Effector memory CD8-positive, alpha-beta T cell (primary cell): ENCODE measurements at places on chromosomes 2 and 18.

DNA sequence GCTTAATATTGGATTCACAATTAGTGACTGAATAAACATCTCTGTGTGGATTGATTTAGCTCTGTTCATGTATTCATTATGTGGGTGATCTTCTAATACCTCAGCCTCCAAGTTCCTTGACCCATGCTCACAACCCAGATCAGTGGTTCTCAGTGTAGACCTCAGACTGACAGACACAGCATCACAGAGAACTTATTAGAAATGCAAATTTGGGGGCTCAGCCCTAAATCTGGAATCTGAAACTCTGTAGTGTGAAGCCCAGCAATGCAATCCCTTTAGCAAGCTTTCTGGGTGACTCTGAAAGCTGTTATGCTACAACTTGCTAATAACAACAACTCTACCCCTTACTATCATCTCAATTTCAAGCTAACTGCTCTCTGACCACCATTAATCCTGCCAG is 273.1 kb upstream of the FANCL start:
- H3K4me3 ChIP-seq: no peak overlapping the region
- no peak for DNase-seq
- no peaks in the 10 kb centered on the region for H3K27me3 ChIP-seq
- no peaks in the 10 kb centered on the region for H3K4me1 ChIP-seq

- DNase-seq: no peak
- no peak overlapping the region for H3K27ac ChIP-seq
- no peaks in the 10 kb centered on the region for H3K27me3 ChIP-seq
- no peak overlapping the region for H3K4me3 ChIP-seq
Measured at GRCh38 chr2:162424816-162425215, 80.9 kb downstream of the GCA start.

DNA sequence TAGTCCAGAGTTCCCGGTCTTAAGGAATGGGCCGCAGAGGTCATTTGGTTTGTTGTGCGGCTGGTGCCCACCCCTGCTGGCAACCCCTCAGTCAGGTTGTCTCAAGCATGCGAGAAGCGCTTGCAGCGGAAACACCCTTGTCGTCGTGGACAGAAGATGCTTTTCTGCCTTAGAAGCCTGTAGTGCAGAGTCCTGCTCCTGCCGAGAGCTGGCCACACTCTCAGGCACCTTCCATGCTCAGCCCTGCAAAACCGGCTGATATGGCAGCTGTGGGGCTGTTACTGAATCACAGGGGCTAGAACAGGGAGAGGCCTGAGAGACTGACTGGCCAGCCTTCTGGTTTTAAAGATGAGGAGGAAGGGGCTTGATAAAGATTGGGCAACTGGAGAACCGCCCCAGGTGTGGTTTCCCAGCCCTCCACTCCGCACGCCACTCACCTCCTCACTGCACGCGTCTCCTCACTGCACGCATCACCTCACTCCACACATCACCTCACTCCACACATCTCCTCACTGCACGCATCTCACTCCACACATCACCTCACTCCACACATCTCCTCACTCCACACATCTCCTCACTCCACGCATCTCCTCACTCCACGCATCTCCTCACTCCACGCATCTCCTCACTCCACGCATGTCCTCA is 103.6 kb downstream of the USP40 start:
- no peak for DNase-seq
- H3K4me3 ChIP-seq: no peak overlapping the region
- no peaks in the 10 kb centered on the region for H3K27me3 ChIP-seq
- H3K4me1 ChIP-seq: peaks cover 2% of the 10 kb centered on the region

DNA sequence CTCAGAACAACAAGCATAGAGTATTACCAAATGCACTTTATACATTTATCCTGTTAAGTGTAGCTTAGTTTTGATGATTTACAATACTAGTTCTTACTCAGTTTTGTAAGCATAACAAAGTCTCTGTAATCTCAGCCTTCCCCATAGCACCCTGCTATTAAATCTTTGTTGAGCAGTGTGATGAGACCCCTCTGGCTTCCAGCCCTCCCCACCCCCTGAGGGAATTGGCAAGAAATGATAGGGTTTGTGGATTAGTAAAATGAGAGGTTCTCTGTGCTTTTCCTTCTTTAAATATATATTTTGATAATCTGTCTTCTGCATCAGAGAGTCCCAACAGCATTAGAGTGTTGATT is 37.2 kb downstream of the ZNF521 start:
- H3K36me3 ChIP-seq: no peaks in the 10 kb centered on the region
- DNase-seq: no peak
- H3K4me3 ChIP-seq: no peak overlapping the region
- H3K4me1 ChIP-seq: no peaks in the 10 kb centered on the region
- no peak overlapping the region for H3K27ac ChIP-seq
- no peaks in the 10 kb centered on the region for H3K27me3 ChIP-seq

- H3K36me3 ChIP-seq: no peaks in the 10 kb centered on the region
- H3K27me3 ChIP-seq: peaks cover 34% of the 10 kb centered on the region
- no peak overlapping the region for H3K4me3 ChIP-seq
- H3K4me1 ChIP-seq: no peaks in the 10 kb centered on the region
- no peak overlapping the region for H3K27ac ChIP-seq
Measured at GRCh38 chr2:205661281-205661680, 21.0 kb upstream of the NRP2 start.
